ENCODE measurements at places on chromosomes 1 and 21.

GRCh38 chr1:99590578-99591209, 55.2 kb upstream of the PALMD start:
- no peak for DNase-seq

DNA sequence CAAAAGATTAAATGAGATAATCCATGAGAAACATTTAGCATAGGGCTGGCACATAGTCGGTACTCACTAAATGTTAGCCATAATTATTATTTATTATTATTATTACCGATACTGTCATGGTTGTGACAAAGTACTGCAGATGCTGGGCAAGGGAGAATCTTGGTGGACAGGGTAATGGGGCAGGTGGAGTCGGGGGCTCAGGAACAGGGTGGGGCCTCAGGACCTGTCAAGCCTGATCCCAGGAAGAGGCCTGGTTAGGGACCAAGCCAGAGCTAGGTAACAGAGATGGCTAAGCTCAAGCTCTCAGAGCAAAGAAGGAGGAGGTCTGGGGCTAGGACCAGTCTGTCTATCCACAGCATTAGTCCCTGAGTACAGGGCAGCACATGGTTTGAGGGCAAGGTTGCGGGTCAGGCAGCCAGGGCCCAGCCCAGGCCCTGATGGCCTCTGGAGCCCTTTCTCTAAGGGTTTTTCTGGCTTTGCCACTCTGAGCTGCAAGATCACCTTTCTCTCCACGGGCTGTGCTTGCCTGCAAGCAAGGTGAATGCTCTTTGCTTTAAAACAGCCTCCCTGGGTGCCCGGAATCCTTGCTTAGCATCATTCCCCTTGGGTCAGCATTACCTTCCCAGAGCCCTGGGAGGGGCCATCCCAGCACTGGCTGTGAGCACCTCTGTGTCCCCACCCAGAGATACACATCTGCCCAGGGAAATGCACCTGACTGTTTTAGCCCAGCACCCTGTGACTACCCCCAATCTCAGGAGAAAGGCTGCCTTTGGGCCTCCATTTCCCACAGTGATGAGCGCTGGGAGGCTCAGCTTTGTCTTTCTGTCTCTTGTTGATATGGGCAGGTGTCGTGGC, 572.0 kb downstream of the PTPRU start:
- DNase-seq, result no peak

GRCh38 chr1:38088366-38088765, 41.8 kb upstream of the POU3F1 start:
- no peak for DNase-seq

GRCh38 chr1:8412183-8412831, 94.4 kb downstream of the SLC45A1 start:
- DNase-seq, result no peak

GRCh38 chr1:200143347-200143746, 115.8 kb downstream of the NR5A2 start:
- no peak for DNase-seq
